ENCODE measurements at places on chromosomes 13 and 19. TPM values are rescaled to one million over a fixed set of nuclear protein-coding genes. Genes with fewer than 3 reads are reported as not detected.

FKBP8 gene
- polyA plus RNA-seq = 165 TPM

KIR3DL1 gene
- not detected for polyA plus RNA-seq

APOC4 gene
- not detected for polyA plus RNA-seq

RFPL4AL1 gene
- polyA plus RNA-seq = not detected

CARD8 gene
- polyA plus RNA-seq = 8.5 TPM

LILRB5 gene
- polyA plus RNA-seq = not detected

LSR gene
- polyA plus RNA-seq = 133 TPM

ZNF555 gene
- 2.1 TPM for polyA plus RNA-seq

LGALS7B gene
- 688 TPM for polyA plus RNA-seq

ZNF506 gene
- 2.3 TPM for polyA plus RNA-seq

CYSLTR2 gene
- not detected for polyA plus RNA-seq

B3GNT3 gene
- polyA plus RNA-seq = 7.5 TPM

EPSTI1 gene
- 1.1 TPM for polyA plus RNA-seq

N4BP2L1 gene
- polyA plus RNA-seq = 0.25 TPM

CYP4F8 gene
- not detected for polyA plus RNA-seq

DZIP1 gene
- 8.0 TPM for polyA plus RNA-seq

KISS1R gene
- 0.05 TPM for polyA plus RNA-seq

ICAM4 gene
- 0.88 TPM for polyA plus RNA-seq

Data from mammary epithelial cell (primary cell).